ENCODE measurements at places on chromosomes 11 and 22.

- DNase-seq: no peak
These were observed 20.9 kb downstream of the TRPM5 start for GRCh38 chr11:2423157-2424025.

DNA sequence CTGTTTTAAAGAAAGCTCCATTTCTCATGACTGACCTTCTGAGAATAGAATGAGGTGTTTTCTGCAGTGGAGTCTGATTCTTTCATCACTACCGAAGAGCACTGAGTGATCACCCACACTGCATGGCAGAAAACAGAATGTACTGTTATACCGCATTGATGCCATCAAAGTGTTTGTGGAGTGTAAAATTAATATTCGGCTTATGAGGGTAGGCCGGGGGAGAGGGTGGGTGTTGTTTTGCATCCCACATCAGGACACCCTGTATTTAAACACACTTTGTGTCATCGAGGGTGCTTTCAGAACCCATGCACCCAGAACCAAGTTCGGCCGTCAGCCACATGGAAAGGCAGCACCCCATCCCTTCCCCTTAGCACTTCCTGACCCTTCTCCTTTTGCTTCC lies 41.3 kb upstream of the ETS1 start:
- DNase-seq: no peak

- DNase-seq: peak; percentile 31
These were observed 877 bp downstream of the ALG9 start for GRCh38 chr11:111870522-111870885.

DNA sequence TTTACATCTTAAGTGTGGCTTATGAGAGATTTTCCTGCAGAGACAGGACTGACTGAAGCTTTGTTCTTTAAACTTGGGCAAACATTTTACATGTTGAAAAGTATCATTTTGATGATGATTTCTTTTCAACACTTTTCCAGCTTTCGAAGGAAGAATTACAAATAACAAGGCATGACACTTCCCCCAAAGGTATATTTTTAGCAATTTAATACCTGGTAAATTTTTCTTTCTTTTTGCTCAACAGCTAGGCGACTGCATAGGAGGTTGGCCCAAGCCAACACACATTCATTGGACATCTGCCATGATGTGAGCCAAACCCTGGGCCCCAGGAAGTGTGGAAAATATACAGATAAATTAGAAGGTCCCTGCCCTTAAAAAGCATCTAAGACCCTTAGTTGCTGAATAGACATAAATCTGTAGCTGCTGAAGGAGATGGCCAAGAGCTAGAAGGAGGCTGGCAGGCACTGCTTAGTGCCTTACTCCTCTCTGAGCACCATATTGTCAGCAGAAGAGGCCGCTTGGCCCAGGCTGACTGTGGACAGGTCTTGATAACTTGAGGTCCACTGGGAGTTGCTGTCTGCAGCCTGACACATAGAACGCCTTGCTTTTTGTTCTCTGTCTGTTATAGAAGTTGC lies 53.3 kb upstream of the CD44 start:
- no peak for DNase-seq

GRCh38 chr22:23762842-23763578 lies at the start of gene C22orf15:
C22orf15 (plus strand) TSS chr22:23762990; CDS start chr22:23763307, 317 bp downstream.
- DNase-seq: no peak

GRCh38 chr11:79436919-79437277 lies 3.9 kb downstream of the TENM4 start:
- no peak for DNase-seq

GRCh38 chr22:29313126-29313575 lies 2.3 kb downstream of the RASL10A start:
- peak; percentile 58 for DNase-seq

DNA sequence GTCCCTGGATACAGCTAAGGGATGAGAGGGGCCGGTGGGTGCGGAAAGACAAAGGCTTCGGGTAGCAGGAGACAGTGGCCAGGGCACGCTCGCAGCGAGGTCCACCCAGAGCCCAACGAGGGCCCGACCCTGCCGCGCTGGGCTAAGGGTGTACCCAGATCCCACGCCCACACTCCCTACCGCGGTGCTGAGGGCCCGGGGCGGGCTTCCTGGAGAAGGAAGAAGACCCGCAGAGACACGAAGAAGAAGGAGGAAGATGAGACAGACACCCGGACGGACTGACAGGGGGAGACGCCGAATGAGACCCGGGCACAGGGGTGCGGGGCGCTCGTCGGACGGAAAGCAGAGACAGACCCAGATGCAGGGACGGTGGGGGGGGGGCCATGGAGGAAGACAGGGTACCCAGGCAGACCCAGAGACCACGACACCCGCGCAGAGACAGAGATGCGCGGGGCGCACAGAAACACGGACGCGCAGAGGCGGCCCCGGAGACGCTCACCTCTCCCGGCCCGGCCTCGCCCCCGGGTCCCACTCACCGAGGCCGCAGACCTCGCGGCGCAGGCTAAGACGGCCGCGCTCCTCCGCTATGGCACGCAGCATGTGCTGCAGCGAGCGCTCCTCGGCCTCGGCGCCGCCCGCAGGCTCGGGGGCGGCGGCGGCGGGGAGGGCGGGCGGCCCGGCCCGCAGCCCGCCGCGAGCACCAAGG lies 437 bp downstream of the KIAA0930 start:
- DNase-seq: peak; percentile 56

DNA sequence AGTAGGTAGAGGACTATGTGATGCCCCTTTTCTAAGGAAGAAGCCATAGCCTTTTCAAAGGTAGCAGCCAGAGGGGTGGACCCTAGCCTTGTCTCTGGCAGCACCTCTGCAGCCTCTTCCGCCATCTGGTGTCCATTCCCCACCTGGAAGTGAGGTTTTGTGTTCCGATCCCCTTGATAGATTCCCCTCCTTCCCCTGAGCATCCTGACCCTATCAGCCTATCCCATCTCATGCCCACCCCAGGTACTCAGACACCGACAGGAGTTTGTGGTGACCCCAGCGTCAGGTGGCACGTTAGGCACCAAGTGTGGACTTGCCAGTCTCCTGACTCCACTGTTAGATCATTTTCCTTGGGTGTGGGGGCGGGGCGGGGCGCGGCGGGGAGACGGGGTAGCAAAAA lies 398 bp upstream of the FAM89B start:
- no peak for DNase-seq

DNA sequence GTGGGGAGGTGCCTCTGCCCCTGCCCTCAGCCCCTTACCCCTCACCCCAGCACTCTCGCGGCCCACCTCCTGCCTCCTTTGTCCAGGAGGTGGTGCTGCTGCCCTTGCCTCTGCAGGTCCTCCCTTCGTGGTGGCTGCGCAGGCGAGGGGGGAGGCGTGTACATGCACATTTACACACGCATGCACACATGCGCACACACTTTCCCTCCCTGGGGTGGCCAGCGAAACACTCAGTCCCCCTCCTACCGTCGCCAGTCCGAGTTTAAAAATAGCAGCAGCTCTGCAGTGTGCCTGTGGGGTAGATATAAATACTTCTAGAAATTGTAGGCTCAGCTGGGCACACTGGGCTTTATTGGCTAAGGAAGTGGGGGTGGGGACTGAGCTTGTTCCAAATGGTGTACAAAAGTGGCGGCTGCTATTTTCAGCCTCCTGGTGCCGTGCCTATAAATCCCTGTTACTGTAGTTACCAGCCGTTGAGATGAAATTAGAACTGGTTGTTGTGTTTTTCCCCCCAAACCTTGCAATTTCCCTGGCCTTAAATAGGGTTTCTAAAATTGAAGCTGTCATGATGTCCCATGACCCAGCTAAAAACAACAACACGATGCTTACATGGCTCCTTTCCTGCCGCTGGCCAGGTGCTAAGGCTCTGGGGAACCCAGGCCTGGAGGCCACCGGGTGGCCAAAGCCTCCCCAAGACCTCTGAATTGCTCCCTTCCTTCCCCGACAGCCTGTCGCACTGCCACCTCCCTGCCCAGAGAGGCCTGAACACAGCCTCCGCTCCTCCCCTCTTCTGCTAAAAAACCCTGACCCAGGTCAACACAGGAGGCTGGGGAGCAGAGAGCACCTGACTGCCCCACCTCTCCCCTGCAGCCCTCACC lies 12.4 kb downstream of the PICK1 start:
- DNase-seq: no peak

DNA sequence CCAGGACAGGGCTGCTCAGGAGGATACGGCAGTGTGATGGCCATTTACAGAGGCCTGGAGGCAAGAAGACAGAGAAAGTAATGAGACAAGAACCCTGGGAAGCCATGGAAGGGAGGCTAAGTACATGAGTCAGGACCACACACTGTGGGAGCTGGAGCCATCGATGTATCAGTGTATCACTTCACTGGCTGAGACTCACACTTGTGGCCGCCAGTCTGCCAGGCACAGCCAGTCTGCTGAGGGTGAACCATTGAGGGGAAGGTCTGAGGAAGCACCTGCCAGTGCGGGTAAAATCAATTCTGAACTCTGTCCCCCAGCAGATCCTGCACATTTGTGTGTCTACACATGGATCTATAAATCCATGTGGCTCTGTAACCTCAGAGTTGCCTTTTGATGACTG lies 195.6 kb downstream of the GRIK4 start:
- no peak for DNase-seq

Measured in suppressor macrophage treated with lipopolysaccharide for 4 hours (primary cell).